ENCODE measurements at places on chromosomes 2 and 18.

GRCh38 chr2:12076810-12077209 lies 330.4 kb downstream of the LPIN1 start:
- H3K36me3 ChIP-seq, result no peaks in the 10 kb centered on the region
- H3K27ac ChIP-seq, result no peak overlapping the region
- no peak for DNase-seq
- no peak overlapping the region for H3K4me3 ChIP-seq
- no peaks in the 10 kb centered on the region for H3K27me3 ChIP-seq
- H3K4me1 ChIP-seq, result peaks cover 3% of the 10 kb centered on the region

DNA sequence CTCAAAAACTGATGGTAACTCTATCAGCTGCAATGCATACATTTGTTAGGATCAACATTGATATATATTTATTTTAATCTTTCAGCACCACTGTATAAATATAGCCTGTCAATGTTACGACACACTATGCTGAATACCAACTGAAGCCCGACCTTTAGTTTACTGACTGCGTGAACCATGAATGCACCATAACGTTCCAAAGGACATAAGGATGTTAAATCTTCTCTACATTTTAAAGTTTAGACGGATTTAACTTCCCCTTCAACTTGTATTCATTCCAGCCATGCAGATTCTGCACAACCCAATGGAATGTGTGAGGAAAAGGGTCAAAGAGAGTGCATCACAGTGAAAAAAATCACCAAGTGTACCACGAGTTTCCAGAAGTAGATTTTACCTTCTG lies 489.5 kb downstream of the IRS1 start:
- H3K36me3 ChIP-seq, result no peaks in the 10 kb centered on the region
- no peak overlapping the region for H3K4me3 ChIP-seq
- no peak overlapping the region for H3K27ac ChIP-seq
- DNase-seq, result no peak
- no peaks in the 10 kb centered on the region for H3K4me1 ChIP-seq

GRCh38 chr18:56726906-56727305 lies 75.7 kb downstream of the WDR7 start:
- H3K36me3 ChIP-seq, result no peaks in the 10 kb centered on the region
- H3K27me3 ChIP-seq, result no peaks in the 10 kb centered on the region
- no peaks in the 10 kb centered on the region for H3K4me1 ChIP-seq
- no peak overlapping the region for H3K27ac ChIP-seq

DNA sequence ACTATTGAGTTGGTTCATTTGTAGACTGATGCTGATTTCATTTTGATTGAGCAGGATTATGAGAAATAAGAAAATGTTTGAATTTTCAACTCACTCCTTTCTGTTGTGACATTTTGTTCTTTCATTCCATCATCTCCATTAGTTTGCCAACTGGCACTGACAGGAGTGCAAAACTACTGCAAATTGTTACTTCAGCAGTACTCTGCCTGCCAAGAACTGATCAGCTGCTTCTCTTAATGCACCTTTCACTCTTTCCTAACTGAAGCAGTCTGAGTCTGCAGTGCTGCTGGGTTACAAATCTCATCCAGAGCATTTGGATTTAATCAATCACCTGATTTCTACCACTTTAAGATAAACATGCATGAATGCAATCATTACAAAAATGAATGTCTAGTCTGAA lies 70.9 kb downstream of the TMEFF2 start:
- no peaks in the 10 kb centered on the region for H3K27me3 ChIP-seq
- H3K4me1 ChIP-seq, result no peaks in the 10 kb centered on the region
- H3K36me3 ChIP-seq, result no peaks in the 10 kb centered on the region
- no peak overlapping the region for H3K4me3 ChIP-seq

DNA sequence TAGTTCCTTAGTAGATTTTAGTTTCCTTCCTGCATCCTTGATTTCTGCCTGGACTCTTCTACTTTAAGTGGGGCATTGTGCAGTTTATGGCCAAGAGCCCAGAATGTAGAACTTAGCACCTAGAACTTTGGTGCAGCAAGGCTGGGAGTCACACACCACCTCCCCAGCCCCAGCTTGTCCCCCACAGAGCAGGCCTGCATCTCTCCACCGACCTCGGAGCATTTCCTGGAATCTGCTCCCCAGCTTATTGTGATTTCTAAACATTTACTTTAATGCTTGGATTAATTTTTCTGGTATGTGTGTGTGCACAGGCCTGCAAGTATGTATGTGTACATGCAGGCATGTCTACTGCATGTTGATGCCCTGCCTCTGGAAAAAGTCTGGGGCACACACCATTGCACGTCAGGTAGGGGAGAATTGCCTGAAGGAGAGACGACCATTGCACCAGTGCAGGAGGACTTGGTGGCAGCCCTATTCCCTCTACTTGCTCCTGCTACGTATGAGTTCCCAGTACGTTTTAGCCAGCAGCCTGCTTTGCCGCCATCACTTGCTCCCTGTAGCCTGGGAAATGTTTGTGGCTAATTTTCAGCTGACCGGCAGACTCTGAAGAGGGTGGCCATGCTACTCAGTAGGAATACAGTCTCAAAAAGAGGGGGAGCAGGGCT lies 419.9 kb upstream of the HS6ST1 start:
- no peak overlapping the region for H3K27ac ChIP-seq
- no peaks in the 10 kb centered on the region for H3K36me3 ChIP-seq
- no peak for DNase-seq
- H3K27me3 ChIP-seq, result no peaks in the 10 kb centered on the region
- H3K4me3 ChIP-seq, result no peak overlapping the region

GRCh38 chr2:158748926-158749590 lies 46.1 kb upstream of the DAPL1 start:
- H3K27me3 ChIP-seq, result no peaks in the 10 kb centered on the region
- H3K4me1 ChIP-seq, result no peaks in the 10 kb centered on the region
- H3K4me3 ChIP-seq, result no peak overlapping the region
- H3K27ac ChIP-seq, result no peak overlapping the region
- no peaks in the 10 kb centered on the region for H3K36me3 ChIP-seq
- DNase-seq, result no peak

DNA sequence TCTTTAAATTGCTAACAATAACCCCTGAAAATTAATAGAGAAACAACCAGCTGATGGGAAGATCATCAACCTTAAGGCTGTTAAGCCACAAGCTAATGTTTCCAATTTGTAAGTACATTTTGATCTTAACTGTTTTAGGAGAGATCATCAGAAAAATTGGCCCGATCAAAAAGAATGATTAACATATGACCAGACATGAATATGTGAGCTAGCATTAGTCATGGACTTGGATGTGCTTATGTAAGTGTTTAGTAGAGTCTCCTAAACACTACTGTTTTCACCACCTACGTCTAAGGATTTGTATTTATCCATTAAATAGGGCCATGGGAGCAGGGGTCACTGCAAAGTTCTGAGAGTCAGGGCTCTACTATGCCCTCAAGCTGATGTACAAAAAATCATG lies 4.3 kb downstream of the LMAN1 start:
- no peak overlapping the region for H3K27ac ChIP-seq
- peaks cover 1% of the 10 kb centered on the region for H3K4me1 ChIP-seq
- H3K36me3 ChIP-seq, result peaks cover 6% of the 10 kb centered on the region
- no peak overlapping the region for H3K4me3 ChIP-seq

DNA sequence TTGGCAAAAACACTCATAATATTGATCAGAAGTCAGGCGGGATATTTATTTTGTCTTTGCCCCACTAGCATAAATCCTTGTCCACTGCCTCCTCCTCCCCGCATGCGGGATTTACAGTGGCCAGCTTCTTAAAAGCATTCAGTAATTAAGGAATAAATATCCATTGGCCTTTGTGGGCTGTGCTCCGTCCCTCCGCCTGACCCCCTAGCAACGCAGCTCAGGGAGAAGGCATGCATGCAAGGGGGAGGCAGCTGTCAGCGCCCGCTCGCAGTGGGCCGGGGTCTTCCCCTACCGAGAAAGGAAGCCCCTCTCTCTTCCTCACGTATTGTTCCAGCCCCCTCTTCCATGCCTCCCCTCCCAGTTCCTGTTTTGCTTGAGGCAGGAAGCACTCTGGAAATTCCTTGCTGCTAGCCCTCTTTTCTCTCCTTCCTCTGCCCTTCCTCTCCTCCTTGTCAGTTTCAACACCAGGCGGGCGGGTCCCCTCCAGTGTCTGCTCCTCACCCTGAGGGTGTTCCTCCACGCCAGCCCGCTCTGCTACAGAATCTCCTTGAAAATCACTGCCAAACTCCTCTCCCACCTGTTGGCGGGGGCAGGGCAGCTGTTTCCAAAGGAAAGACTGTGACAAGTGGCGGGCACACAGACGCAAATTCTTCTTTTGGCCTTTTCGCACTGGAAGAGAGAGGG lies 60.1 kb downstream of the GBX2 start:
- H3K27ac ChIP-seq, result no peak overlapping the region
- no peaks in the 10 kb centered on the region for H3K27me3 ChIP-seq
- no peaks in the 10 kb centered on the region for H3K36me3 ChIP-seq
- no peak overlapping the region for H3K4me3 ChIP-seq
- H3K4me1 ChIP-seq, result peaks cover 8% of the 10 kb centered on the region
- DNase-seq, result no peak

GRCh38 chr18:48485828-48486405 lies 52.9 kb upstream of the CTIF start:
- no peaks in the 10 kb centered on the region for H3K36me3 ChIP-seq
- H3K4me3 ChIP-seq, result no peak overlapping the region
- H3K27me3 ChIP-seq, result no peaks in the 10 kb centered on the region
- H3K4me1 ChIP-seq, result peaks cover 6% of the 10 kb centered on the region
- DNase-seq, result peak; percentile 88

- H3K4me3 ChIP-seq, result no peak overlapping the region
- peaks cover 2% of the 10 kb centered on the region for H3K36me3 ChIP-seq
- H3K4me1 ChIP-seq, result no peaks in the 10 kb centered on the region
- no peaks in the 10 kb centered on the region for H3K27me3 ChIP-seq
Measured at GRCh38 chr18:62586151-62586774, 63.4 kb downstream of the ZCCHC2 start.

DNA sequence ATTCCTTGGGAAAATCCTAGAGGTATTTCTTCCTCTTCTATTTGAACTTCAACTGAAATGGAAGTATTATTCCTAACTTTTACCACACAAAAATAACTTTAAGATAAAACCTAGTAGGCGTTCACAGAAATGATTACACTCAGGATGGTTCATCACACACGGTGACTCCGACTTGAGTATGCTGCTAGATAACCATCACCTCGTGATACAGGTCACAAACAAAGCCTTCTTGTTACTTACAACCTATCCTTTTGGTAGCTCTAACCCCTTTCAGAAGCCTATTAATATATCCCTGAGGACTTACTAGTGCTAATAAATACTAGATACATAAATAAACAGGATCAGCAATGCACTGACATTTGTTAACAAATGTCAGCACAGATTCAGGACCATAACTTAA lies 101.0 kb upstream of the DNER start:
- H3K27me3 ChIP-seq, result no peaks in the 10 kb centered on the region
- H3K4me1 ChIP-seq, result no peaks in the 10 kb centered on the region
- peak; percentile 55 for DNase-seq
- no peak overlapping the region for H3K27ac ChIP-seq
- H3K4me3 ChIP-seq, result no peak overlapping the region

GRCh38 chr2:202165945-202166344 lies 72.5 kb downstream of the SUMO1 start:
- H3K4me1 ChIP-seq, result no peaks in the 10 kb centered on the region
- H3K27ac ChIP-seq, result no peak overlapping the region
- no peak overlapping the region for H3K4me3 ChIP-seq
- DNase-seq, result no peak
- H3K36me3 ChIP-seq, result no peaks in the 10 kb centered on the region

- DNase-seq, result no peak
- no peaks in the 10 kb centered on the region for H3K27me3 ChIP-seq
- H3K36me3 ChIP-seq, result no peaks in the 10 kb centered on the region
- no peak overlapping the region for H3K27ac ChIP-seq
- H3K4me1 ChIP-seq, result peaks cover under 1% of the 10 kb centered on the region
Measured at GRCh38 chr2:65026154-65026553, 30.1 kb upstream of the CEP68 start.

DNA sequence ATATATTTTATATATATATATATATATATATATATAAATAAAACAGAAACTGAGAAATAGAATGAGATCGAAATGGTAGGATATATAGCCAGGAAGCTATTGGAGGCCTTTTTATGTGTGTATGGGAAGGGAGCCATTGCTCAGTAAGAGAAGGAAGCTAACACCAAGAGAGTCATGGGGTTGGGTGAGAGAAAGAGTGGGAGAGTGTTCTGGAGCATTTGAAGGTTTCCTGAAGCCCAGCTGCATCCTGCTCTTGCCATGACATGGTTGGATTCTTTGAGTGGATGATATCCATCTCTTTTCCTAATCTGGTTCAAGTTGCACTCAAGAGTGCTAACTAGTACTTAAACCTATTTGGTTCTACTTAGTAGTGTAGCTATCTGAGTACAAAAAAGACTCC lies 282.3 kb downstream of the DYSF start:
- H3K4me3 ChIP-seq, result no peak overlapping the region
- no peaks in the 10 kb centered on the region for H3K4me1 ChIP-seq
- DNase-seq, result no peak
- no peaks in the 10 kb centered on the region for H3K27me3 ChIP-seq
- H3K36me3 ChIP-seq, result no peaks in the 10 kb centered on the region

DNA sequence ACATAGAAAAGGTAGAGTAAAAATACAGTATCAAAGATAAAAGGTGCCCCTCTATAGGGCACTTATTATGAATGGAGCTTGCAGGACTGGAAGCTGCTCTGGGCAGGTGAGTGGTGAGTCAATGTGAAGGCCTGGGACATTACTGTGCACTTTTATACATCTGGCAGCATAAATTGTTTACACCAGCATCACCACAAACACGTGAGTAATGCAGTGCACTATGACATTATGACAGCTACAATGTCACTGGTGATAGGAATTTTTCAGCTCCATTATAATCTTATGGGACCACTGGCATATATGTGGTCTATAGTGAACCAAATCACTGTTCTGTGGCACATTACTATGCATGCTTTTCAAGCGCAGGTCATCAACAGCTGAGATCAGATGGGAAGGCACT lies 48.1 kb downstream of the TPGS2 start:
- no peaks in the 10 kb centered on the region for H3K4me1 ChIP-seq
- H3K27ac ChIP-seq, result no peak overlapping the region
- H3K36me3 ChIP-seq, result peaks cover 28% of the 10 kb centered on the region
- no peak overlapping the region for H3K4me3 ChIP-seq
- DNase-seq, result peak; percentile 42

DNA sequence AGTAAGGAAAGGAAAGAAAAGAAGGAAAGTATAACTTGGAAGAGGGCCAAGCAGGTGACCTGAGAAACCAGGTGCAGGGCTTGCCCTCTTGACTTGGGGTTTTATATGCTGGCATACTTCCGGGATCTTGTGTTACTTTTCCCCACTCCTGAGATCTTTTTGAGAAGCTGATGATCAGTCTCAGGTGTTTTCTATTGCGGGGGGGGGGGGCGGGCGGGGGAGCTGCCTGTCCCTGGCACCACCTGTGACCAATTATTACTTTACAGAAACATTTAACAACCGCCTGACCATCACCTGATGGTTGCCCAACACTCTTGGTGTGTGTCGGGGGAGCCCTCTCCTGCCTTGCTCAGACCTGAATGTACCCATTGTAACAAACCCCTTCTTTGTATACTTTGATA lies 6.9 kb upstream of the CASP10 start:
- DNase-seq, result no peak
- H3K36me3 ChIP-seq, result no peaks in the 10 kb centered on the region
- H3K4me3 ChIP-seq, result no peak overlapping the region

GRCh38 chr2:202046572-202046971 lies 12.9 kb downstream of the FZD7 start:
- no peak overlapping the region for H3K27ac ChIP-seq
- H3K4me1 ChIP-seq, result no peaks in the 10 kb centered on the region
- no peaks in the 10 kb centered on the region for H3K27me3 ChIP-seq

- DNase-seq, result no peak
- H3K27ac ChIP-seq, result no peak overlapping the region
- H3K4me1 ChIP-seq, result no peaks in the 10 kb centered on the region
Measured at GRCh38 chr2:123614596-123614995, 410.5 kb upstream of the CNTNAP5 start.

- peaks cover 21% of the 10 kb centered on the region for H3K36me3 ChIP-seq
- no peak overlapping the region for H3K27ac ChIP-seq
- no peak for DNase-seq
- no peak overlapping the region for H3K4me3 ChIP-seq
Measured at GRCh38 chr18:46096651-46097300, 1.3 kb downstream of the ATP5F1A start.
